ENCODE measurements at places on chromosomes 3 and 15. TPM values are rescaled to one million over a fixed set of nuclear protein-coding genes. Genes with fewer than 3 reads are reported as not detected.

Gene GABRB3
- 2.0 TPM for total RNA-seq

Gene MRPL47
- total RNA-seq: 22.1 TPM

Gene ITGA11
- total RNA-seq: 360 TPM

Gene PPARG
- total RNA-seq: 8.5 TPM

Gene NTRK3
- total RNA-seq: 84.9 TPM
